Femur (tissue), 1 donor: ENCODE measurements at places on chromosomes 11 and 22.

DNA sequence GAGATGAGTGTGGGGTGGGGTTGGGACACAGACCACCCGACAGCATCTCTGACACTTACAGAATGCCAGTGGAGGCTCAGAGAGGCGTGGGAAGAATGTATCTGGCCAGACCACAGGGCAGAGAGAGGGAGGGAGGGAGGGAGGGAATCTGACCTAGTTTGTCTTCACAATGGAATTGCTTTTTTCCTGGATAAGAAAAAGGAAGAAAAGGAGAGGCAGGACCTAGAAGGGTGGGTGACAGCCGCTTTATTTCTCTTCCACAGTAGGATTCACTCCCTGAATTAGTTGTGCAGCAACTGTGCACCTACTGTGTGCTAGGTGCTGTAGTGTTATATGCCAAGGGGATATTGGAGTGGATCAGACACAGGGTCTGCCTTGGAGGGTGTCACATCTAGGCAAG, 3.7 kb downstream of the KCNK4 start:
- no peak for DNase-seq

DNA sequence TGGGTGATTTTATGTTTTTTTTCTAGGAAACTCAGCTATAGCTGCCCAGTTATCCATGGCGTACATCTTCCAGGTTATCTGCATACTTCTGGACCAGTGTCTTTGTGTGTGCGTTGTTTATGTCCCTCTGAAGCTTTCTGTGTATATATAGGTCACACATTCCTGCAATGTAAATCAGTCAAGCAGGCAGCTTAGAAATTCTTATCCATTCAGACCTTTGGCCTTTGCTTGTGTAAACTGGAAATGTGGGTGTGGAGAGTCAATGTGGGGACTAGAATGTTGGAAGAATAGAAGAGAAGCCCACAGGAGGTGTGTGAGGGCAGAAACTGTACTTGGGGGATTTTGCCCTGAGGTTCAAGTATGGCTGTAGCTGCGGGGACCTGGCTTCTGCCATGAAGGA, 51.7 kb downstream of the BARX2 start:
- no peak for DNase-seq

DNA sequence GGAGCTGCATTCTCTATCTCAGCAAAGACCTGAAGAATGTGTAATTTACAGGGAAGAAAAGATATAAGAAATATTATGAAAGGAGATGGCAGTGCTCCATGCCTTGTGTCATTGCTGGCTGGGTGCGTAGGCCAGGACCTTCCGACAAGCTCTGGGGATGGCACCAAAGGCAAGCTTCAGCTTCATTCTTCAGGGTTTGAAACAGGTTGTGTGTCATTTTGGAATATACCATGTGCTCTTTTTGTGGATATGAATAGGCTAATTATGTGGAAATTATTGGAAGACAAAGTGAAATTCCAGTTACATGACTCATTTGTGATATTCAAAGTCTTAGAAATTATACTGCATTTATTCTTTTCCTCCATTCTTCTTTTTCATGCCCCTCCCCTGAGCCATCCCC, 5.7 kb upstream of the KIRREL3 start:
- no peak for DNase-seq

- no peak for DNase-seq
Measured at GRCh38 chr11:60589611-60590010, 74.4 kb downstream of the MS4A13 start.

DNA sequence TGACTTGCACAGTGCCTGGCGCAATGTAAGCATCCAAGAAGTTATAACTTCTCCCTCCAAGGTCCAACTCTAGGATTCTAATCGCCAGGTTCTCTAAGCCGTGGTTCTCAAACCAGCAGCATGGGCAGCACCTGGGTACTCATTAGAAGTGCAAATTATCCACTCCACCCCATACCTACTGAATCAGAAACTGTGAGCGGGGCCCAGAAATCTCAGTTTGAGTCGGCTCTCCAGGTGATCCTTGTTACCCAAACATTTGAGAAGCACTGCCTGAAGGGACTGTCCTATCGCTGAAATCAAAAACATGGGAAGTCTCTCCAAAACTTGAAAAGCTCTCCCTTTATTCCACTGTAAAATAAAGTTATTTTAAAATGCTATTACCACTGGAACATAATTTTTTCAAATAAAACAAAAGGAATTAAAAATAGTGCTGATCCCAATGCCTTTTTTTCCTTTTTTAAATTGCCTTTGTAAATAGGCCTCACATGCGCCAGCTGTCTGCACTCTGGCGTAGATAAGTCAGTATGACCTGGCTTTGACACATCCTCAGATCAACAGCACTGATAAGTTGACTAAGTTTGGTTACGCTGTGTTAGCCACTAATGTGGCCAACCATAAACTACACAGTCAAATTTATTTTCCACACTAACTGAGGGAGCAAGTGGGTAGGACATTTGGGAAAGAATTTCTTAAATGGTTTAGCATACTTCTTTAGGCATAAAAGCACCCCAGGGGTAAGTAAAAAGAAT, 8.4 kb upstream of the CTR9 start:
- no peak for DNase-seq

- no peak for DNase-seq
Measured at GRCh38 chr22:36052505-36052941, 23.9 kb upstream of the RBFOX2 start.

- peak; percentile 80 for DNase-seq
Measured at GRCh38 chr22:31148953-31149627, 8.8 kb upstream of the PLA2G3 start.

GRCh38 chr11:19779740-19780139, 67.1 kb downstream of the NAV2 start:
- no peak for DNase-seq

GRCh38 chr11:66604155-66604554, 11.2 kb downstream of the CCS start:
- no peak for DNase-seq

DNA sequence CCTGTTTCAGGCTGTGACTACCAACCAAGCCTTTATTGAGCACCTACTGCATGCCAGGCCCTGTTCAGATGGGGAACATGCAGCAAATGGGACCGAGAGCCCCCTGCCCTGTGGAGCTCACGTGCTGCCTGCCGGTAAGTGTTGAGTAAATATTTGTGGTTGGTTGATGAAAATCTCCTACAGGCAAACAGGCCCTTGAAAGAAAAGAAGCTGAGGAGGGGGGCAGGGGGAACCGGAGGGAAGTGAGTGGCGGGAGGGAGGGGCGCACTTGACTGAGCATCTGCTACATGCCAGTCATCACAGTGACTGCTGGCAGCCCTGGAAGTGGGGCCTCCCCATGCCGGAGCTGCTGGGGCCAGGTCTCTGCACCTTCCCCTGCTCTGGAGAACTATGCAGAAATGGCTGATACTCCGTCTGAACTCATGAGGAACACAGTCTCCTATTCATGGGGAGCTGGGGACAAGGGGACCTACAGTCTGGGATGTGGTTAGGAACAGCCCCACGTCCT, 34.2 kb downstream of the MACROD1 start:
- peak; percentile 50 for DNase-seq

DNA sequence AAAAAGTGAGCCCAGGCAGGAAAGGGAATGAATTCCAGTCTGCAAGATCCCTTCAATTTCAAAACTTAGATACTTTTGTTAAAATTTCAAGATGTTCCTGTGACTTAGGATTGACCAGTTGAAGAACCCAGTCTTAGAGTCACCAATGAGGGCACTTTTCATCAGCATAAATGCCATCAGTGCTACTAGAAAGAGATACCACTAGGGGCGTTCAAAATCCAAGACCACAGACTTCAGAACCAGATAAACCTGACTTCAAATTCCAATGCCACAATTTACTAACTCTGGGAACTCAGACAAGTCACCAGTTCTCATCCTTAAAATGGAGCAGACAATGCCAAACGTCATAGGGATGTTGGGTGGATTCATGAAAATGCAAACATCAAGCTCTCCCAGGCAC, 523.2 kb downstream of the BUD13 start:
- DNase-seq: no peak

DNA sequence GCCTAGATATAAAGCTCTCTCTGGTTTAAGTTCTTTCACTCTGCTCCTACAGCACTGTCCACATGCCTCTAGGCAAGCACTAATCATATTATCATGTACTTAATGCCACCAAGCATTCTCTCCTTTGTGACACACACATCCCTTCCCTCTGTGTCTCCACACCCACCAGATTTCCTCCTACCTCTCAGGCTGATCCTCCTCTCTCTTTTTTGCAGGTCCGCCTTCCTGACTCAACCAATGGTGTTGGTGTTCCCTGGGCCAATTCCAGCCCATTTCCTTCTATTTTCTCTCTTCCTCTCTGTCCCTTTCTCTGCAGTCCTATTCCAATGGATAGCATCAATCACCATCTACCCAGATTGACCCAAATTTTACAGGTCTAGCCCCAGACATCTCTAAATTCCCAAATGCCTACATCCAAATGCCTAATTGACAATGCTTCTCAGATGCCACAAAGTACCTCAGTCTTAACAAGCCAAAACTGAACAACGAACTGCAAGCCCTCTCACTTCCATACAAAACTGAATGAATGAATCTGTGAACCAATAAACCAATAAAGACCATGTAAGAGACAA, 504 bp upstream of the ZNF215 start:
- peak; percentile 19 for DNase-seq

- no peak for DNase-seq
Measured at GRCh38 chr11:83122050-83122449, 34.9 kb upstream of the PCF11 start.

DNA sequence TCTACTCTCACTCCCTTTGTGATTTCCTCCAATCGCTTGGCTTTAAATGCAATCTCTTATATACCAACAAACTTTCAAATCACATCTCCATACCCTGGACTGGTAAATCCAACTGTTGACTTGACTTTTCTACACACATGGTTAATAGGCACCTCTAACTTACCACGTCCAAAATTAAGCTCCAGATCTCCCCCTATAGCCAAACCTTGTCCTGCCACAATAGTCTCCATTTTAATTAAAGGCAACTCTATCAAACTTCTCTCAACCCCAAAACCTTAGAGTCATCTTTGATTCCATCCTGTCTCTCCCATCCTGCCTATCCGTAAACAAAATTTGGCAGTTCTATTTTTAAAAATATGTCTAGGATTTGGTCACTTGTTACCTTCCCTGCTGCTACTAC, 141.8 kb upstream of the DDI1 start:
- DNase-seq: no peak
